AG04450 (cell line): ENCODE measurements at places on chromosomes 4 and X.

DNA sequence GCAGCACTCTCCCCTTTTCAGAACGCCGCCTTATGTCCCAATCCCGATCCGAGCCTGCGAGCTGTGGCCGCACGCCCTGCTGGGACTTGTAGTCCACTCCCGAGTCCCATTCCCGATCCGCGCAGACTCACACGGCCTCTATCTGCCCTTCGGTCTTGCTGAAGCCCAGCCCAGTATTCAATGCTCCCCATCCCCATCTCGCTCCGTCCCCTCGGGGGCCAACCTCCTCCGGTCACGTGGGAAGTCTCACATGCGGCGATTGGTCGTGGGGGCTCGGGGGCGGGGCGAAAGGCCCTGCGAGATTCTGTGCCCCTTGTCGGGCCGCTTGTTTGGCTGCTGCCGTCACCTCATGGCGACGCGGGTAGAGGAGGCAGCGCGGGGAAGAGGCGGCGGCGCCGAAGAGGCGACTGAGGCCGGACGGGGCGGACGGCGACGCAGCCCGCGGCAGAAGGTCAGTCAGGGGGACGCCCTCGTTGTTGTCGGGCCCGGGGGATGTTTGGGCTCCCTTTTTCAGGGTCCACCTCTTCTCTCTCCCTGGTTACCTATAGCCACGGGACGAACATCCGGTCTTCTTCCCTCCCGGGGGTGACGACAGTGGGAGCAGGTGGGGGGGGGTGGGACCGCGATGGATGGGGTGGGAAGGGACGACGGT lies at the start of gene TXLNG:
TSS of gene TXLNG (plus strand) at position 328 of the 652 bp plus-strand sequence. CDS start at position 350, 22 bp downstream.
- DNase-seq = peak; percentile 96

- no peak for DNase-seq
Observed at GRCh38 chr4:140219567-140219966, 65.6 kb upstream of the MAML3 start.

GRCh38 chrX:15815779-15816437 lies 25.6 kb downstream of the ZRSR2 start:
- DNase-seq = no peak

- DNase-seq = no peak
Observed at GRCh38 chr4:119559044-119559647, 69.5 kb downstream of the PDE5A start.

GRCh38 chrX:50618788-50619558 lies 148.3 kb upstream of the DGKK start:
- DNase-seq = no peak

DNA sequence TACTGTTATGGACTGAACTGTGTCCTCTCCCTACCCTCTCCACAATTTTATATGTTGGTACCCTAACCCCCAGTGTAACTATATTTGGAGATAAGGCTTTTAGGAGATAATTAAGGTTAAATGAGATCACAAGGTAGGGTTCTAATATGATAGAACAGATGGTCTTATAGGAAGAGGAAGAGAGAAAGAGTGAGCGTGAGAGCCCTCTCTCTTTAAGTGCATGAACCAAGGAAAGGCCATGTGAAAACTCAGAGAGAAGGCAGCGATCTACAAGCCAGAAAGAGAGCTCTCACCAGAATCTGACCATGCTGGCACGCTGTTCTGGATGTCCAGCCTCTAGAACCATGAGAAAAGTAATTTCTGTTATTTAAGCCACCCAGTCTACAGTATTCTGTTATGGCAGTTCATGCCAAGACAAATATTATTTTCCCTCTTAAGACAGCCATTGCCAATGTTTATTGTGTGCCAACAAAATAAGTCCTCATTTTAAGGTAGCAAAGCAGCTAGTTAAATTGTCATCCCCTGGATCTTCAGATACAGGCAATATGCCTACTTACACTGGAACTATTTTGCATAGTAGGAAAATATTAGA lies 336.2 kb downstream of the MID1IP1 start:
- DNase-seq = no peak

GRCh38 chrX:64394874-64395567 lies at the start of gene MTMR8:
Gene MTMR8, minus strand, starts transcription at chrX:64395452. Its CDS starts 89 bp downstream, at chrX:64395363.
- DNase-seq = no peak

GRCh38 chr4:6926081-6926480 lies 16.5 kb downstream of the TBC1D14 start:
- no peak for DNase-seq

DNA sequence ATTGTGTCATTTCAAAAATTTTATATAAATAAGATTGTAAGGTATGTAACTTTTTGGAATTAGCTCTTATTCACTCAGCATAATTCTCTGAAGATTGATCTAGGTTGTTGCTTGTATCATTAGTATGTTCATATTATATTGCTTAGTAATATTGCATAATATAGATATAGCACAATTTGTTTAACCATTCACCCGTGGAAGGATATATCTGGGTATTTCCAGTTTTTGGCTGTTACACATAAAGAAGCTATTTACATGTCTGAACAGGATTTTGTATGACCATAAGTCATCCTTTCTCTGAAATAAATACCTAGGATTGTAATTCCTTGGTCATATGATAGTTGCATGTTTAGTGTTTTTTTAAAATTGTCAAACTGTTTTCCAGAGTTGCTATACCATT lies 82.5 kb downstream of the CPEB2 start:
- no peak for DNase-seq

DNA sequence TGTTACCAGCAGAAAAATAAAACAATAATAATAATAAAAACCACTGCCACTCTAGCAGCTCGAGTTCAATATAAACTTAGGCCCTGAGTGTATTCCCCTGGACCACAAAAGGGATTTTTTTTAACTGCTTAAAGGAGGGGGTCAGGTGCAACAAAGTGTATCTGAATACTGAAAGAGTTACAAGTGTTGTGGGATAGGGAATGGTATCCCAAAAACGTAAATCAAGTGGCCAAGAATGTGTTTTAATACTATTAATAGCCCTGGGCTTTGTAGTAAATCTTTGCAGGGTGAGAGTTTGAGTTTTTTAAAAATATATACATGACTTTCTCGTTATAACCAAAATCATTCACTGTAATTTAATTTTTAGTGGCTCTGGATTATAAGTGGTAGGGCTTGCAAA lies 860.1 kb upstream of the INTU start:
- no peak for DNase-seq

GRCh38 chr4:80077639-80078038 lies 4.6 kb upstream of the ANTXR2 start:
- DNase-seq = no peak

DNA sequence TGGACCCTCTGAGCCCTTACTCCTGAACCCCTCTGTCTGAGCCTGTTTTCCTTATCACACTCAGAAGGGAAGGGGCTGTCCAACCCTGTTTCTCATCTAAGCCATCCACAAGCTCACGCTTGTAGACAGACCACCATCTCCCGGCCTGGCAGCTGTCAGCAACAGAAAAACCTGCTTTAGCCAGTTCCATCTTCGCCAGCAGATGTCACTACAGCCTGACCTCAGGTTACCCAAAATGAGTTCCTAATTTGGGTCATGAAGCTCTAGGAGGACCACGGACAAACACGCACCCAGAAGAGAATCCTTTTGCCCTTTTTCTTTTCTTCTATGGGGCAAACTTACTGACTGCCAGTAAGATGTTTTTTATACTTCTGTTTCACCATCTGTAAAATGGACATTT lies 445.4 kb downstream of the BCOR start:
- DNase-seq = no peak

- DNase-seq = no peak
Observed at GRCh38 chr4:140448162-140448561, 20.7 kb upstream of the CLGN start.

DNA sequence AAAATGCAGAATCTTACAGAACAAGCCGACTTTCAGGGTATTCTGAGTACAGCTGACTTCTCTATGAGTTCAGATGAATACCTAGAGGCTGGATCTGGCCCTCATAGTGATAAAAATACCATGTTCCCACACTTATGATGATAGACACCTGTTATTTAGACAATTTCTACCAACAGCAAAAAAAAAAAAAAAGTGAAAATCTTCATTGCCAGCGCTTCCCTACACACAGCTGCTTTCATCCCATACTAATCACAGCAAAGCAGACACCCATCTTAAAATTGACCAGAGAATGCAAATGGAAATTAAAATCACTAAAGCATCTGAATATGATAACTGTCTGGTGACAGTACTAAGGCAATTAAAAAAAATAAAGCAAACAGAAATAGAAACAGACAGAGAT lies 132.1 kb upstream of the ADGRL3 start:
- no peak for DNase-seq

GRCh38 chr4:37464373-37465128 lies 220.0 kb downstream of the NWD2 start:
- no peak for DNase-seq

DNA sequence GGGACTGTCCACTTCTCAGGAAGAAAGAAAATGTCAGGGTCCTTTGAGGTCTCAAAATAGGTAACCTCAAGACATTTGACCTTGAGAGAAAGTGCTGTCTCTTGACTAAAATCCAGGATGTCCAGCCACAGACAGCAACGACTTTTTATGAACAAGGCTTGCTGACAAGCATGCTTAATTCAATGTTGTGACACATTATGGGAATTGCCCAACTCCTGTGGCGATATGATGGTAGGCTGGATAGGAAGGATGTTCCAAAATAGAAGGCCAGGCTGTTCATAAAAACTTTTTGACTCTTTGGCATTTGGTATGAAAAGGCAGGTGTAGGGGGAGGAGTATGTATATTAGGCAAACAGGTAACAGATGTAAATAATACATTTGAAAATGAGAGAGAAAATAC lies 50.8 kb upstream of the EDNRA start:
- no peak for DNase-seq

GRCh38 chr4:2820216-2820982 lies 23.2 kb upstream of the ADD1 start:
- DNase-seq = no peak

- DNase-seq = no peak
Observed at GRCh38 chrX:120205816-120206753, 44.5 kb upstream of the ZBTB33 start.

GRCh38 chr4:141636771-141637460 lies 533 bp downstream of the IL15 start:
- DNase-seq = no peak

- DNase-seq = no peak
Observed at GRCh38 chr4:76571274-76571673, 136.2 kb downstream of the SHROOM3 start.

GRCh38 chrX:78708816-78709215 lies 38.7 kb upstream of the LPAR4 start:
- DNase-seq = no peak

DNA sequence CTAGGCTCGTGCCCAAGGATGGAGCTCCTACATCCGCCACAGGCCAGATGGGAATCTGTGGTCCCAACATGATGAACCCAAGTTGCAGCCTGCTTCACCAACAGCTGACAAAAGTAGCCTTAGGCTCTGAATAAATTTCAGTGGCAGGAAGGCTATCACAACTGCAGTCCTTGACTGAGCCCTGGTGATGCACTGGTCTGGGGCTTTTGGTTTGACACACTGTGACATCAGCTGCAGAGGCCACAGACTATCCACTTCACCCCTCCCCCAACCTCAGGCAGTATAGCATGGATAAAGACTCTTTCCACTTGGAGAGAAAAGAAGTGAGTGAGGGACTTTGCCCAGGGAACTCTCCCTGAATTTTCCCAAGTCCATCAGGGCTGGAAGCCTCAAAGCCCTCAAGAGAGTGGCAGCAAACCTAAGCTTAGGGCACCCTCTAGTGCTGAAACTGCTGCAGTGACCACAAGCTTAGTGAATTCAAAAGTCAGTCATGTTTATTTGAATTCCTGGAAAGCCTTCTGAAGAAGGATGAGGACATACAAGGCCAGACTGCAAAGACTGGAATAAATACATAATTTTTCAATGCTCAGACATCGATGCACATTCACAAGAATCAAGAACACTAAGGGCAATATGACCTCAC lies 135.0 kb upstream of the TENT5D start:
- no peak for DNase-seq

GRCh38 chr4:91127192-91127591 lies 1000.0 kb downstream of the CCSER1 start:
- DNase-seq = no peak

DNA sequence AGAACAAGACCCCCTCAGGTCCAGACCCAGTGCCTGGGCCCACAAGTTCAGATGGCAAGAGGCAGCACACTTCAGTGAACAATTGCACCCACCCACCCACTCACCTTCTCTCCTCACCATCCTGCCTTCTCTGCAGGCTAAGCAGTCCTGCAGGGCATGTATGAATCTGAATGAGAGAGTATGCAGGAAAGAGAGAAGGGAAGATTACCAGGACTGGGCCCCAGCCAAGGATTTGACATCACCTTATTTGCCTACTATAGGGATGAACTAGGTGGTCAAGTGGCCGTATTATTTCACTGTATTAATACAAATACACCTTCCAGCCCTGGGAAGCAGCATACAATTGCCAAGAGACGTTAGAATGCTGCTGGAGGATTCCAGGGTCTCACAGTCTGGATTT lies 2.1 kb upstream of the ZNF141 start:
- no peak for DNase-seq

GRCh38 chr4:42398171-42398870 lies 1.0 kb downstream of the SHISA3 start:
- DNase-seq = no peak

- peak; percentile 6 for DNase-seq
Observed at GRCh38 chr4:183074288-183074990, 24.6 kb upstream of the WWC2 start.

DNA sequence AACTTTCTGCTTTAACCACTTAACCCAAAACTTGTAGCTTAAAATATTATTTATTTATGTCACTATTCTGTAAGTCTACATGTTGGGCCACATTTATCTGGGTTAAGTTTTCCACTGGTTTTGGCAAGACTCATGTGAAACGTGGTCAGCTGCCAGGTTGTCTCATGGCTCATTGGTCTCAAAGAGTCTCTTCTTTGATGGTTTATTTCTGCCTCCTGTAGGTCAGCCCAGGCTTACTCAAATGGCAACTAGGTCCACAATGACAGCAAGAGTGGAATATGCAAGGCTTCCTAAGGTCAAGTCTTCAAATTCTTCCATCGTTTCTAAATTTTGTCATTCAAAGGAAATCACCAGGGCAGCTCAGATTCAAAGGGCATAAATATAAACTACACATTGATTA lies 828.7 kb downstream of the PCDH7 start:
- no peak for DNase-seq

DNA sequence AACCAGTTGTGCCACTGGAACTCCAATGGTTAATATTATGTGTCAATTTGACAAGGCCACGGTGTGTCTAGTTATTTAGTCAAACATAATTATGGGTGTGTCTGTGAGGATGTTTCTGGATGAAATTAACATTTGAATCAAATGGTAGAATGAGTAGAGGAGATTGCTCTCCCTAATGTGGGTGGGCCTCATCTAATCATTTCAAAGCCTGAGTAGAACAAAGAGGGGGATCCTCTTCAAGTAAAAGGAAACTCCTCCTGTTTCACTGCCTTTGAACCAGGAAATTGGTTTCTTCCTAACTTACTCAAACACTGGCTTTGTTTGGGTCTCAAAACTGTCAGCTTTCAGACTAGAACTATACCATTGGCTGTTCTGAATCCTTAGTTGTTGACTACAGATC lies 1692.1 kb downstream of the PCDH19 start:
- DNase-seq = no peak

DNA sequence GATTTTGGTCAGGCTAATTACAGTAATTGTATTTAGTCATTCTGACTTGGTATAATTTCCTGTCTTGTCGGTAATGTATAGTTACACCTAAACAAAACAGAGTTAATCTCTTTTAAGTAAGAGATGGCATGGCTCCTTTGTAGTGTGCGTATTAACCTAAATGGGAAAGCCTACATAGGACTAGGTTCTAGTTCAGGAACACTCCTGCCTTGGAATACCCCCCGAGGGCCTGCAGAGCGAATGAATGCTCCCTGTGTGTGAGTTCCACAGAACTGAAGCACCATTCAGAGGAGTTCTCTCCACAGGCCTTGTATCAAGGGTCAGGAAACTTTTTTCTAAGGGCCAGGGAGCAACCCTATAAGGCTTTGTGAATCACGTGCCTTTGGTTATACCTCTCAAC lies 44.9 kb upstream of the STIM2 start:
- DNase-seq = no peak

- DNase-seq = no peak
Observed at GRCh38 chrX:10047631-10048030, 80.5 kb downstream of the CLDN34 start.
